SJSA1 (cell line): ENCODE measurements at places on chromosomes 4 and X. TPM values are rescaled to one million over a fixed set of nuclear protein-coding genes. Genes with fewer than 3 reads are reported as not detected.

GRCh38 chrX:120690344-120690743, 60.5 kb upstream of the C1GALT1C1 start:
- no peak for DNase-seq

Gene CSAG3
- total RNA-seq: not detected in 2 replicates

Gene WFS1
- 17.4 and 21.0 TPM in 2 replicates for total RNA-seq

Gene GPR50
- total RNA-seq: not detected in 2 replicates

Gene OCRL
- 16.8 and 18.1 TPM in 2 replicates for total RNA-seq
